Endodermal cell (in vitro differentiated cells): ENCODE measurements at places on chromosomes 3 and 15.

DNA sequence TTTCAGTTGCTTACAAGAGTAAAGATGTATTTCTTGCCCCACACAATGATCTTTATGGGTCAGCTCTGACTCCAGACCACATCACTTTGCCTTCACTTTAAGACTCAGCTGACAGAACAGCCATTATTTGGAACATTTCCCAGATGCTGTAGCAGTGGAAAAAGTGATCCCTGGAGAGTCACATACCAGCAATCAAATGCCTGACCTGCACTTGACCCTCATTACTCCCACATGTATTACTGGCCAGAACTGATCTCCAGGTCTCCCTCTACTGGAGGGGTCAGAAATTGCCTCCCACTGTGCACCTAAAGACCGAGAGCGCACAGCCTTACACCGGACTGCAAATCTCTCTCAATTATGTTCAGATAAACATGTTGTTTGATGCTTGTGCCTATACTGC lies 88.6 kb upstream of the ZNF385D start:
- no peaks in the 10 kb centered on the region for H3K36me3 ChIP-seq
- H3K27me3 ChIP-seq = no peaks in the 10 kb centered on the region
- H3K4me3 ChIP-seq = no peak overlapping the region
- no peak overlapping the region for H3K27ac ChIP-seq
- peaks cover 5% of the 10 kb centered on the region for H3K4me1 ChIP-seq

DNA sequence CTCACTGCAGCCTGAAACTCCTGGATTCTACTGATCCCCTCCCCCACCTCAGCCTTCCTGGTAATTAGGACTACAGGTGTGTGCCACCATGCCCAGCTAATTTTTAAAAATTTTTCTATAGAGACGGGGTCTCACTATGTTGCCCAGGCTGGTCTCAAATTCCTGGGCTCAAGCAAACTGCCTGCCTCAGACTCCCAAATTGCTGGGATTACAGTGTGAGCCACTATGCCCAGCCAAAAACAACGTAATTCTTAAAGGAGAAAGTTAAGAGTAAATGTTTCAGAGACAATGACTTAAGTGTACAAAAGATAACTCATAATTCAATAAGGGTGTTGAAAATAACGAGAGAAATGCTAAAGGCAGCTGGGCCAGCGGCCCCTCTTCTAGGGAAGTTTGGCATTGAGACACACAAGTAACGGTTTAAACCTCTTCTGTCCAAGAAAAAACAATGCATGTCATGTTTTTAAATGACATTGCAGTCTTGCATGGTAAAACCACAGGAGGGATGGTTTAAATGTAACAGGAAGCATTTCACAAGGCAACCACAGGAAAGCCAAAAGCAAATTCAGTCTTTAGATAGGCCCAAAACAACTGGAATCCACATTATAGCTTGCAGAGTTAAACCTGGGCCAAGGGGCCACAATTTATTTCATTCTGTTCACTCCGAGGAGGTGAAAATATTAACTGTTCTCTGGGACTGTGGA lies 5.1 kb downstream of the PROK2 start:
- no peaks in the 10 kb centered on the region for H3K36me3 ChIP-seq
- H3K27me3 ChIP-seq = peaks cover 41% of the 10 kb centered on the region
- no peak overlapping the region for H3K4me3 ChIP-seq
- H3K27ac ChIP-seq = no peak overlapping the region
- H3K4me1 ChIP-seq = peaks cover 3% of the 10 kb centered on the region

- no peak for DNase-seq
- no peaks in the 10 kb centered on the region for H3K4me1 ChIP-seq
- H3K27me3 ChIP-seq = no peaks in the 10 kb centered on the region
- no peaks in the 10 kb centered on the region for H3K36me3 ChIP-seq
- H3K27ac ChIP-seq = no peak overlapping the region
- H3K4me3 ChIP-seq = no peak overlapping the region
Measured at GRCh38 chr15:35115155-35115725, 30.1 kb upstream of the NANOGP8 start.

GRCh38 chr15:35627696-35628095 lies 81.7 kb upstream of the DPH6 start:
- DNase-seq = no peak
- no peaks in the 10 kb centered on the region for H3K4me1 ChIP-seq
- H3K4me3 ChIP-seq = no peak overlapping the region
- no peaks in the 10 kb centered on the region for H3K36me3 ChIP-seq
- H3K27ac ChIP-seq = no peak overlapping the region
